NCI-H1092 treated with DMSO at 0.1 percent for 48 hours (cell line): ENCODE measurements at places on chromosomes 12 and 14.
A peak's percentile ranks its signal among the peaks of the same experiment; 100 is the strongest.

- DNase-seq, result no peak
Observed at GRCh38 chr12:114783089-114783618, 99.2 kb upstream of the TBX3 start.

GRCh38 chr14:25026476-25027137 lies 23.3 kb downstream of the STXBP6 start:
- no peak for DNase-seq

GRCh38 chr12:46751173-46751572 lies 74.6 kb downstream of the SLC38A4 start:
- DNase-seq, result no peak

- peak; percentile 45 for DNase-seq
Observed at GRCh38 chr14:61196792-61197191, 84.3 kb downstream of the TMEM30B start.

GRCh38 chr12:44317651-44318126 lies 481.8 kb downstream of the TMEM117 start:
- DNase-seq, result peak; percentile 92

GRCh38 chr14:29928117-29928640 lies 532 bp upstream of the PRKD1 start:
- DNase-seq, result no peak
